ENCODE measurements at places on chromosomes 5 and 9.

DNA sequence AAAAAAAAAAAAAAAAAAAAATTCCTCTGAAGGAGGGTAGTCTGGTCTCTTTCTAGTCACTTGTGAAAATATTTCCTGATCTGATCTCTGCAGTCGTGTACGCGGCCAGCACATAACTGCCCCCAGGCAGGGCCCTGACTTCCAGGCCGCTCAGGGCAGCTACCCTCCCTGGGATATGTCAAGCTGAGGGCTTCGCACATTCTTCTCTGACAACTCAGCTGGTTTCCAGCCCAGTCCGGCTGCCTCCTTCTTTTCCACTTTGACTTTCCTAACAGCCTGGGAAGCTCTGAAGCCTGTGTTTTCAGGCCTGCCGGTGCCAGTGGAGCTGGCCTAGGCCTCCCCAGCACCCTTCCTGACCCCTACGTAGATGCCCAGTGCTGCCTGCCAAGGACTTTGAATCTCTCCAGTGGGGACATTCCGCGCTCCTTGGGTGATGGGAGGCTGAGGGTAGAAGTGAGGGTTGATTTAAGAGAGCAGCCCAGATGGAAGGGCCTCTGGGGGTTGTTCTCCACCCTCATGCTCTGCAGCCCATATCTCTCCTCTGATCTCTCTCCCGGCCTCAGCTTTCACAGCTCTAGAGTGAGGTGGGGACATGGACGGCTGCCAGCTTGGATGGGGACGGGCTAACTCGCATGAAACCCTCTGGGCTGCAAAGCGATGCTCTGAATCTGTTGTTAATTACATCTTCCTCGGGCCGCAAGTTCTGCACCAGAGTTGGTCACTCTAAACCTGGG lies 20.7 kb downstream of the COL5A1 start:
- DNase-seq = no peak

DNA sequence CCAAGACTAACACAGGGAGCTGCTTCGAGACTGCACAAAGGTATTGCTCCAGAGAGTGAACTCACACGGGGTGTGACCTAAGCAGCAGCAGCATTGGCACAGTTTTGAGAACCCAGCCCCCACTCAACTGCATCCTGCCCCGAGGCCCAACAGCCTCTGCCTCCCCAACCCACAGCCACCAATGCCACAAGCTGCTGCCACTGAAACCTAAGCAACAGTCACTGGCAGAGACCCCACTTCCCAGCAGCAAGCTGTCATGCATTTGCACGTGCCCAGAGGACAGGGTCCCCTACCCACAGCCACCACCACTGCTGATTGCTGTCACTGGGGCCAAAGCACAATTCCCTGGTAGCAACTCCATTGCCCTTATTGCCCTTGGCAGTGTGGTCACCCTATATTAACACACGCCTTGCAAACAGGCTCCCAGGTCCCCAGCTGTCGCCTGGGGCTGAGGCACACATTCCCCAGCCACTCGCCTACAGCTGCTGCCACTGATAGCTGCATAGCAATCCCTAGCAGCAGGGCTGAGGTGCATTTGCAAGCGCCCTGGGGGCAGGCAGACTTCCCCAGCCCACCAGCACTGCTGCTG lies 141.0 kb downstream of the AGTPBP1 start:
- DNase-seq = no peak

DNA sequence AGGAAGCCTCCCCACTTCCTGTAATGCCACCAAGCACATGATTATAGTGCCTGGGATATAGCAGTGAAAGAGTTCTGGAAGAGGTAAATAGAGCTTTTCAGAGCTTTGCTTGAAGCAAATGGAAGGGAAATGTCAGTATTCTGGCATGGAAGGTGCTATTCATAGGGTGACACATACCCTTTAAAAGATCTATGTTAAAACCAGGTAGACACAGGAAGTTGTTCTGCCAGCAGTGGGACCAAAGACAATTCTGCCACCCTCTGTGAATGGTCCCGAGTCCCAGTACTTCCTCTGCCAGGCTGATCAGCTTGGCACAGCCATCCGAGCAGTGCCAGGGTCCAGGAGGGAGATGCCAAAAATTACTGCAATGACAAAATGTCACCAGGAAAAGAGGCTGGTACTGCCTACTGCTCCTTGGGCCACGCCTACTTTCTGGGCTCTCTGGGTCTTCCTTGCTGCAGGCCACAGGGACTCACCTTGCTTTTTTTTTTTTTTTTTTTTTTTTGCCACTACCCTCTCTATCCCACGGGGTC lies 26.7 kb downstream of the GARNL3 start:
- DNase-seq = no peak

GRCh38 chr9:15205632-15206420 lies 101.2 kb downstream of the TTC39B start:
- no peak for DNase-seq

- DNase-seq = no peak
Observed at GRCh38 chr5:18067615-18068014, 433.4 kb downstream of the TAF11L14 start.

DNA sequence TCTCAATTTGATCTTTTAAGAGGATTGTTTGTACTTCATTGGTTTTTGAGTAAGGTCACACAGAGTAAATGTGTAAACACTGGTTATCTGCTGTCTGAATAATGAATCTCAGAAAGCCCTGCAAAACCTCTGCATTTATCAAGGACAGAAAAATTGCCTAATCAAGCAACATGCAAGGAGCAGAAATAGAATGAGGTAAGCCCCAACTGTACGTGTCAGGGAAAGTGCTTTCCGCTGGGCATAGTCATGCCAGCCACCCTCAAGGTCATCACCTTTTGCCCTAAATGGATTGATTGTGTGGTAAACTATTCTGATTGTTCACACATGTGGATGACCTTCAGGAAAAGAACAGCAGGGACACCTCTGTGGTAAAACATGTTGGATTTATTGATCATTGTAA lies 376.9 kb upstream of the KCNN2 start:
- no peak for DNase-seq

DNA sequence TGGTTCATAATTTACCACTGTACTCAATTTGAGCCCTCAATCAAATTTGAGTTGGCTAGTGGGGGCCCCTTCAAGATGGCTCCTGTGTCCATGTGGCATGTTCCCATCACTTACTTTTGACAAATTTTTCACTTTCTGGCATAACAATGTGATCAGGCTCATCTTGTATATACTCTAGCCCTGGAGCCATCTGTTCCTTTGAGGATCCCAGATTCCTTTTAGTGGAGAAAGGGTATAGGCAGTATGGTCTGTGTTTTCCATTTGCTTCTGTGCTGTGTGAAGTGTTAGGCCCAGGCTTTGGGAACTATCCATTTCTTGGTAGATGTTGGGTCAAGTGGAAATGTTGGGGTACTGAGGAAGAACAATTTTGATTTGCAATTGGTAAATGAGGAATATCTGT lies 45.7 kb downstream of the SH3GL2 start:
- DNase-seq = no peak

DNA sequence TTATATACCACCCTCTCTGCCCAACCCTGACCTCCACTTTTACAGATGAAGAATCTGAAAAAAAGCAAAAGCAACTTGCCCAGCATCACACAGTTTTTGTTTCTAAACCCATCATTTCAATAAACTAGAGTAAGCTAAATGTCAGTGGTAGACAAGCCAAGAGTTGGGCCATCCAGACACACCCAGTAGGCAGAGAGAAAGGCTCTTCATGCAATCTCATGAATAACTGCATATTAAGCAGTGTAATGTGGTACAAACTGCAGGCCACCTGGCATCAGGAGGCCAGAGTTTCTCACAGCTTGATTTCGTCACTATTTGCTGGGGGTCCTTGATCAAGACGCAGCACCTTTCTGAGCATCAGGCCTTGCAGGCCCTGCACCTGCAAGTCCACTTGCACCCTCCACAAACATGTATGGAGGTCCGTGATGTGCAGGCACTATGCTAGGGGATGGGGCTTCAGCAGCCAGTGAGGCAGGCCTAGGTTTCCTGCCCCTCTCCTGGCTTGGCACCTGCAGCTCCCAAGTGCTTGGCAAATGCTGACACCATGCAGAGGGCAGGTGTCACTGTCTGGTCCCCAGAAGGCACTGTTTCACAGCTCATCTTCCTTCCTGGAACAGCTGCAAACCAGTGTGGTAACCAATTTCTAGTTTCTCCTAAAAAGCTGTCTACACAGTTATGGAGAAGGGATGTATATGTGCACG lies 29.8 kb downstream of the ADAM19 start:
- no peak for DNase-seq

DNA sequence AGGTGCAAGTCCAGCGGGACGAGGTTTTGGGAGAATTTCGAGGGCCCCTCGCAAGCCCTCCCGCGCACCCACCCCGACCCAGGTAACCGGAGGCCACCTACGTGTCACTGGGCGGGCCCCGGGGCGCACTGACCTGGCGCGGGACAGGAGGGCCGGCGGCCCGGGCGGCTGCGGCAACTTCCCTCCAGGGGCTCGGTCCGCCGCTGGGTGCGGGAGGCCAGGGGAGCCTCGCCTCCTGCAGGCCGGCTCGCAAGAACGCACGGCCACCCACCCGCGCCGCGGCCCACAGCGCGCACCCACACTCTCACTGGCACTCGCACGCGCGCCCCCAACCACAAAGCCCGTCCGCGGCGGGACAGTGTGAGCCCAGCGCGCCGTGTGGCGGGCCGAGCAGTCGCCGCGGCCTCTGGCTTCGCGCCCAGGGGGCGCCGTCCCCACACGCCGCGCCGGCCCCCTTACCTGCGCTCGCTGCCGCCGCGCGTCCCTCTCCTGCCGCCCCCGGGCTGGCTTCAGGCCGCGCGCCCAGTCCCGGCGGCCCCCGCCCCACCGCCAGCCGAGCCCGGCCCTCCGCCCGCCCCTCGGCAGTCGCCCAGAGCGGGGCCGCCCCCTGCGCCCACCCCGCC lies 451 bp downstream of the LPAR1 start:
- no peak for DNase-seq

- no peak for DNase-seq
Observed at GRCh38 chr5:167778228-167778627, 513.2 kb upstream of the WWC1 start.

- DNase-seq = no peak
Observed at GRCh38 chr5:73263001-73263710, 90.2 kb downstream of the TMEM174 start.

GRCh38 chr9:107462691-107463090 lies 26.9 kb downstream of the KLF4 start:
- DNase-seq = no peak

DNA sequence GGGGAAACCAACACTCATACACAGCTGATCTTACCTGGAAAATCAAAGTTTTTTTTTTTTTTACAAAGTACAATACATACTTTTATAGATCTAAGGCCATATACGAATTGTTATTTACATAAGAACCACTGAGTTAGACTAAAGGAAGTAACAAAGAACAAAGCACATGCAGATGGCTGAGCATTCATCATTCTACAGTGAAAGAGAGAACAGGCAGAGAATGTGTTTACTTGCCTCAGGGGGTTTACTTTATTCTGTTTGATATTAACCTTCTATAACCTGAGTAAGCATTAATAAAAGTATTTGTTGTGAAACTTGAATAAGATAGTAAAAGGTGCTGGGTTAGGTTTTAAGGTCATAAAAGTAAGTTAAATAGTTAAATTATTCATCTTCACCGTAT lies 54.7 kb downstream of the SLC38A9 start:
- no peak for DNase-seq

GRCh38 chr5:135088911-135089310 lies 54.9 kb upstream of the PITX1 start:
- DNase-seq = no peak

DNA sequence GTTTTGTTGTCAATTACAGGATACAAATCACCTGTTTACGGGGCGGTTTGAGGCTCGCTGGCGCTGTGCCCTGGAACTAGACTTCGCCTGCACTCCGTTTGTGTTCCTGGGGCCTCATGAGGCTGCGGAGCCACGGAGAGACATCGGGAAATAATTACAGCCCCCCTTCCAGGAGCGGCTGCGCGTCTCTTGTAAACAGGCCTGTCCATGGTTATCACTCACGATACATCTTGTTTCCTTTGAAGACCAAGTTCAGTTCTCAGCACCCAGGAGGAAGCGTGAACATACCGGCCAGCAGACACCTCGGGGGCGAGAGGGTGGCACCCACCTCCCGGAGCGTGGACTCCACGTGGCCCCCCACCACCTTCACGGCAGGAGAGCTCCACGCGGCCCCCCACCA lies 297.1 kb upstream of the IRX4 start:
- no peak for DNase-seq

GRCh38 chr9:17793713-17794622 lies 215.1 kb downstream of the SH3GL2 start:
- DNase-seq = no peak

DNA sequence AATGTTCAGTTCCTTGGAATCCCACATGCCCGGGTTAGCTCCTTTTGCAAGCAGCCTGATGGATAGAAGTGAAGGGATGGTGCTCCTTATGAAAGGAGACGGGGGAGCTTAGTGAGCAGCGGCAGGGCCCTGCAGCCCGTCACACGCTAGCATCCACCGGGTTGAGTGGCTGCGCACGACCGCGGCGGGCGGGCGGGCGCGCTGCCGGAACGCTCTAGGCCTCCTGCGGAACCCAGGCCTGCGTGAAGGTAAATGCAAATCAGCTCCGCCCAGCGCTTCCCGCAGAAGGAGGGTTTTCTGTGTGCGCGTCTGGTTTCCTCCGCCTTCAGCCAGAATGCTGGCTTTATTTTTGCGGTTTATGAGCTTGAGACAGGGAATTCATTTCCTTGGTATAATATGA lies 19.8 kb downstream of the IL12B start:
- DNase-seq = no peak

GRCh38 chr9:69554945-69555344 lies 117.2 kb downstream of the APBA1 start:
- no peak for DNase-seq

GRCh38 chr5:132681476-132681831 lies 7.7 kb downstream of the IL4 start:
- DNase-seq = no peak

DNA sequence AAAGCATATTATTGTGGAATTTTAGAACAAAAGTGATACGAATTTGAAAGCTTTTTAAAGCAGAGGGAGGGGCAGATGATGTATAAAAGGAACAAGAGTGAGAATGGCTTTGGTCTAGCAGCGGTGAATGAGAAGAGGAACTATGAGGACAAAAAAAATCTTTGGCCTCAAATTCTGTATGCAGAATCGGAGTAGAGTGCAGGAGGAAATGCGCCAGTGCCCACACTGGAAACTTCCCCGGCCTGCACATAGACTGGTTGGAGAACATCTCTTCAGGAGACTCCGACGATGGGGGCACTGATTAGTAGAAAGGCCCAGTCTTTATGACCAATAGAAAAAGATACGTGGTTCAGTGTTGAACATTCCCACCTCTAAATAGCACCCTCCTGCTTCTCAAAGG lies 51.3 kb downstream of the SLC46A2 start:
- no peak for DNase-seq

DNA sequence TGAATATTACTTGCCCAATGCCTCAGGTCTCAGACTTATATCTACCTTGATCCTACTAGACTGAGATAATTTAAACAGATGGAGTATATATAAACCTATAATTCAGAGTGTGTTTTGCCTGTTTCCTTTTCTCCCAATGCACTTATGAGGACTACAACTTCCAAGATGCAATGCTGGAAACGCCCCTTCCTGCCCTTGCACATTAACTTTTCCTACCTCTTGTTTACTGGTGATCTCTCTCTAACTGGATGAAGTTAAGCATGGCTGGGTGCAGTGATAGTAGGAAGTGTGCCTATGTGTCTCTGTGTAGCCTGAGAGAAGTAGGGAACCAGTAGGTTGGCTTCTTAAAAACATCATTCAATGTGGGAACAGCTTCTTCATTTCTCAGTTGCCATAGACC lies 115.2 kb downstream of the SVEP1 start:
- no peak for DNase-seq

GRCh38 chr5:129844764-129845163 lies 59.5 kb upstream of the CHSY3 start:
- DNase-seq = no peak
